ENCODE measurements at places on chromosomes 4 and X.
A peak's percentile ranks its signal among the peaks of the same experiment; 100 is the strongest.

DNA sequence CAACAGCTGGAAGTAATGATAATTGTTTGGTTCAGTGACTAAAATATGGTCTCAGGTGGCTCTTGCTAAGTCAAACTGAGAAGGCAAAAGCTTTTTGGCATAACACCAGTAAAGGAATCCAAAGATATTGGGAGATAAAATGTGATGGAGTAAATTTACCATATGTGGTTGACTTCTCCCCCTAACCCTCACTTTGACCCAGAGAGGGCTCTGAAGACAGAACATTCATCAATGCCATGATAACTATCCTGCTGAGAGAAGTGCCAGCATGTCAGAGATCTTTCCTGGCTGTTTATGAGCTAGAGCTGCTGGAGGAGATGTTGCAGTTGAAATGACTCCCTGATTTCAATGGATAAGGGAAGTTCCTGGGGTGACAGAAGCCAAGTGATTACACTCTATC, 213.4 kb downstream of the SPCS3 start:
- DNase-seq = no peak

- peak; percentile 25 for DNase-seq
These were observed 268.6 kb upstream of the VCX start for GRCh38 chrX:7574325-7574724.

DNA sequence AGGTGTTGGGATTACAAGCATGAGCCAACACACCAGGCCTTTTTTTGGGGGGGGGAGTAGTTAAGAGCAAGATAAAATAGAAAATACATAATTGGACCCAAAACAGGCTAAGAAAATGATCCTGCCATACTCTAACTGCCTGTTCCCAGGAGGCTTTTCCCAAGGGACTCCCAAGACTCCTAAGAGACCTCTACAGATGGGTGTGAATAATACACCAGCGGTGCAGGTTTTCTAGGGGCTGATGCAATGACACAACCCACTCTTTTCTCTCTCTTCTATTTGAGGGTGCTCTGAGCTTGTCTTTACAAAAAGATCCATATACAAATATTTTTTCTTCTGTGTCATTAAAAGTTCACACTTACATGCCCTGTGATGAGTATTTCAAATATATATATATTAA, 116.9 kb downstream of the RASL11B start:
- peak; percentile 11 for DNase-seq

- peak; percentile 4 for DNase-seq
These were observed 25.8 kb upstream of the PBDC1 start for GRCh38 chrX:76147106-76147505.

DNA sequence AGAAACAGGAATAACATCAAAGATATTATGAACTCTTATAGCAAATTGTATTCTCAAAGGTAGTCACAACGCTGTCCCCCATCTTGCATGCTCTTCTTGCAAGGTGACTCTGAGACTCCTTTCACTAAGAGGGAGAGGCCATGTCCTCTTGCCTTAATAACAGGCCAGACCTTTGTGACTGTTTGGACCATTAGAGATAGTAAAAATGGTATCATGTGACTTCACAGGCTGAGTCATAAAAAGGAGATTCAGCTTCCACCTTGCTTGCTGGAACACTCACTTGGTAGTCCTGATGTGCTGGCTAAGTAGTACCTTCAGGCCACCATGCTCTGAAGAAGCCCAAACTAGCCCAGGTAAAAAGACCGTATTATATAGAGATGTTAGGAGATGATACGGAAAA, 143.8 kb downstream of the FBXW7 start:
- no peak for DNase-seq
